Islet precursor cell (in vitro differentiated cells): ENCODE measurements at places on chromosomes 2 and 18.

DNA sequence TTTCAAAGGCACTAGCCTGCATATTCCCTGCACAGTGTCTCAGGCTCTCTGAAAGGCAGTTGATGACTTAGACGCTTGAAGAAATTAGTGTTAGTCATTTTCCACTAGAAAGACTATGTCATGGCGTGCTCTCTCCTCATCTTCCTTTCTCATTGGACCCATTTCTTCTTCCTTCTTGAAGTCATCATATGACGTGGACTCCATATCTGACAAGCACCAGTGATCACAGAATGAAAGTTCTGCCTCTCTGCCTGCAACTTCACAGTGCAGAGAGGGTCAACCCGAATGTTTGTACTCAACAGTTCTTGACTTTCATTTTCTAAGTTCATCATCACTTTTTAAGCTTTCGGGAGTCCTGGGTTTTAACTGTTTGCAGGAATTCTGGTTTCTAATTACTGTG lies 63.7 kb upstream of the CYRIA start:
- no peak for DNase-seq

DNA sequence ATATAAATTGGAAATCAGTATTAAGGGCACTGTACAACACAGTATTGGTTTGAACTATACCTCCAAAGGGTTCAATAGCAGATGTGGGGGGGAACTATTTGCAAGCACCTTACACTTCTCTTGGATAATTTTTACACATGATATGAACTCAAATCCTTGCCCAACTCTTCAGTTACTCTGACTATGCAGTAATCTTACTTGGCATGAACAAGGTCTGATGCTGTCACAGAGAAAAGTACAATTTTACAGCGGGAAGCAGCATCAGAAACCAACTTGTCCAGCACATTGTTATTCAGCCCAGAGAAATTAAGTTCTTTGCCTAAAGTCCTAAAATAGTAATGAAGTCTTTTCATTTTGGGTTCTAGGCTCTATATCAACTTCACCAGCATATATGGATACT lies 98.2 kb downstream of the ZNF521 start:
- DNase-seq = no peak

DNA sequence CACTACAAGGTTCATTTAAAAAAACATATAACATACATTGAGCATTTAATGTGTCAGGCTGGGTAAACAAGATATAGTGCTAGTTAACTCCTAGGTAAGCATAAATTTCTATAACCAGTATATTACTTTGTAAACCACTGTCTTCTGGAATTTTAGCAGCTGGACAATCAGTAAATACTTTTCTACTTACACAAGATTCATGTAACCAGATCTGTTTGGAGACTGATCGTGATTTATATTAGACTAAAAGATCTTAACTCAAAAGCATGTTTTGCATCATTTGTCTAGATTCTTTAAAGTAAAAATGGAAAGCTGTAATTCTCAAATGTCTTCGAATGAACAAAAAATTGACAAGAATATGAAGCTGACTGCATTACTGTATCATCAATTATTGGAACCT lies 941 bp upstream of the SGO2 start:
- DNase-seq = no peak

DNA sequence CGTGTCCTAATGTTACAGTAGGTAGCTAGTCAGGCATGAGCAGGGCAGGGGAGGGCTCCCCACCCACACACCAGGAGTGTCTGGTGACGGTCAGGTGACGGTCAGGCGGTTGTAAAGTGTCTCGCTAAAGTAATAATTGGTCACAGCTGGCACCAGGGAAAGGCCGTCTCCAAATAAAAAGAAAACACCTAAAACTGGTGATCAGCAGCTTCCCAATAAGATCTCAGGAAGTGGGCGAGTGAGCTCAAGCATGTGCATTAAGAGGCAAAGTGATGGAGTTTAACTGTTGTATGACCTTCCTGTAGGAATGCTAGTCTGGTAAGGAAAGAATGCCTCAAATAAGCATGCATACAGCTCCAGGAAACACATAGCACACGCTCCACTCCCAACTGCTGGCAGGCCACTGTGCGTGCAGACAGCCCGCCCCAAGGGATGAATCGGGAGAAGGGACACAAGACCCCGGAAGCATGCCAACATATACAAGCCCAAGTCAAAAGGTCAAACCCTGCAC lies 177.1 kb downstream of the RNF144A start:
- no peak for DNase-seq
